ENCODE measurements at places on chromosomes 6 and 20. TPM values are rescaled to one million over a fixed set of nuclear protein-coding genes. Genes with fewer than 3 reads are reported as not detected.

- H3K4me1 ChIP-seq: peaks cover 12% of the 10 kb centered on the region
- peak overlapping the region; percentile 77 for H3K4me3 ChIP-seq
- H3K36me3 ChIP-seq: no peaks in the 10 kb centered on the region
- no peak for DNase-seq
- peaks cover 6% of the 10 kb centered on the region for H3K27me3 ChIP-seq
Observed at GRCh38 chr6:122323361-122323760, 76.1 kb upstream of the HSF2 start.

SPO11 gene
- total RNA-seq: not detected

EFCAB8 gene
- total RNA-seq: 1.2 TPM

DNA sequence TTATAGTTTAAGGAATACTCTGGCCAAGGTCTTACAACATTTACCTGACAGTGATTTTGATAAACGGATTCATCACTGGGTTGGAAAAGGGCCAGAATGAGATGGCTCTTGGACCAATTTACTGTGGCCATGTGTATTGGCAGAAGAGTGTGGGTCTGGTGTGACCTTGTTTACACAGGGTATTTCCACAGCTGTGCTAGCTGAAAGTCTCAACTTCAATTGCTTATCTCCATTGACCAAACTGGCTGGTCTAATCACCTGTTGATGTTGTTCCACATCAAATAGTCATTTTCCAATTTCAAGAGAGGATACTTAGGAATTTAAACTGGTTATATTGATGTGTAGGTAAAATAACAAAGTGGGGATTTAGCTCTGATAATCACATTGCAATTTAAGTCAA is 501.6 kb upstream of the MAP3K7 start:
- H3K4me3 ChIP-seq: no peak overlapping the region
- H3K27me3 ChIP-seq: peaks cover 2% of the 10 kb centered on the region
- no peak overlapping the region for H3K27ac ChIP-seq
- H3K4me1 ChIP-seq: no peaks in the 10 kb centered on the region
- DNase-seq: no peak

DNA sequence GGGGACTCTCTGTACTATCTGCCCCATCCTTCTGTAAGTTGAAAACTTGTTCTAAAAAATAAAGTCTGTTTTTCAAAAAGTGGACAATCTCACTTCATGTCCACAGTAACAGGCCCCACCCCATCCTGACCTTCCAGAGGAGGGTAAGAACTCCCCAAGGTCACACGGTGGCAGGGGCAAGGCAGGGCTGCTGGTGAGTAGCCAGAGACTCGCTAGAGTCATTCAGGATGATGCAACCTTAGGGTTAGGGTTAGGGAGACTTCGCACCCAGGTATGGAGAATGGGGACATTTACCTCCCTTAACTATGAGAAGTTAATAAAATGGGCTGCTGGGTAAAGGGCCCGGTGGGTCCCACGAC is 15.4 kb downstream of the PEDS1 start:
- H3K4me3 ChIP-seq: no peak overlapping the region
- no peaks in the 10 kb centered on the region for H3K27me3 ChIP-seq
- no peak for DNase-seq
- no peak overlapping the region for H3K27ac ChIP-seq

DDO gene
- total RNA-seq: not detected

- H3K27ac ChIP-seq: no peak overlapping the region
- H3K4me1 ChIP-seq: peaks cover 29% of the 10 kb centered on the region
- peaks cover 9% of the 10 kb centered on the region for H3K36me3 ChIP-seq
- H3K4me3 ChIP-seq: no peak overlapping the region
- DNase-seq: no peak
Observed at GRCh38 chr6:150236544-150236943, 93.7 kb downstream of the PPP1R14C start.
